ENCODE measurements at places on chromosomes 3 and 15. TPM values are rescaled to one million over a fixed set of nuclear protein-coding genes. Genes with fewer than 3 reads are reported as not detected.

DNA sequence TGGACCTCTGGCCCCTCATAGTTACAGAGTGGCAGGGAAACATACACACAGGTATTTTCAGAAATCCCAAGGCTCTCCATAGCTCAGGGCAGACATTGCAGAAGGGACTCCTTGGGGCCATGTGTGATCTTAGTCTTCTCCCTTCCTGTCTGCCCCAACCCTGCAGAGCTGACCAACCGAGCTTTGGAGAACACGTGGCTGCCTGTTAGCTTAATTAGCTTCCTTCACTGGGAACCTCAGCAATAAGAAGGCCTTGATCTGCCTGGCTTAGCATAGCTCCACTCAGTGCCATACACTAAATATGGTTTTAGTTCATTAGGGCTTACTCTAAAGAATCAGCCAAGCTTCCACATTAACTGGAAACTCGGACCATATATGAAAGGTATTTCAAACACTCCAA lies 12.3 kb downstream of the LYZL4 start:
- no peak for DNase-seq

GRCh38 chr3:196440696-196441095 lies 8.5 kb upstream of the UBXN7 start:
- DNase-seq: no peak

DNA sequence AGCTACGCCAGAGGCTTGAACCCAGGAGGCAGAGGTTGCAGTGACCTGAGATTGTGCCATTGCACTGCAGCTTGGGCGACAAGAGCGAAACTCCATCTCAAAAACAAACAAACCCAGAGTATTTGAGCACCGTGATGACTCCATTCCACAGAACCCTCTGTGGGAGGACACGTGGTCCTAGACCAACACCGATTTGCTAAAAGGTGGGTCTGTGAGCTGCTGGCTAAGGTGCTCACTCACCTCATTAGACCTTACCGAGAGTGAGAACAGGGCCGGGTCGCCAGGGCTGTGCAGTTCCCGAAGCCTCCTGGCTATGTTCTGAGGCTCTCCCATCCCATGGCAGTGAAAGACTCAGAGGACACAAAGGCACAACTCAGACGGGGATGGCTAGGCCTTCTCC lies 17.9 kb downstream of the ABHD2 start:
- no peak for DNase-seq

GRCh38 chr3:50708620-50709019 lies 33.9 kb downstream of the DOCK3 start:
- no peak for DNase-seq

- no peak for DNase-seq
These were observed 12.7 kb downstream of the KLHL25 start for GRCh38 chr15:85782064-85782463.

DNA sequence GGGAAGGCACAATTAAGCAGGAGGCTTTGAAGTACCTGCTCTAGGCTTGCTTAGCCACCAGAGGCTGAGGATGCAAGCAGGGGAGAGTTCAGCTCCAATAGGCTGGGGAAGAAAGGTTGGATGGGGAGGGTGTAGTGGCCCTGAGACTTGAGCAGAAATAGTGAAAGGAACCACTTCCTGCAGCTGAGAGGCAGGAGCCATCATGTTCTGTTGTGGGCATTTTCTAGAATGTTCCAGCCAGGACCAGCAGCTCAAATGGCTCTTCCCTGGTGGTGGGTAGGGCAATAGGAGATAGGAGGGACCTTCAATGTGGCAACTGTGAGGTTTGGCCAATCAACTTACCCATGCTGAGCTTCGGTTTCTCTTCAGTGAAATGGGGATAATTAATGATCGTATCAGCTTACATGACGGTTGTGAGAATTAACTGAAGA lies 79.1 kb upstream of the CGNL1 start:
- DNase-seq: no peak

DNA sequence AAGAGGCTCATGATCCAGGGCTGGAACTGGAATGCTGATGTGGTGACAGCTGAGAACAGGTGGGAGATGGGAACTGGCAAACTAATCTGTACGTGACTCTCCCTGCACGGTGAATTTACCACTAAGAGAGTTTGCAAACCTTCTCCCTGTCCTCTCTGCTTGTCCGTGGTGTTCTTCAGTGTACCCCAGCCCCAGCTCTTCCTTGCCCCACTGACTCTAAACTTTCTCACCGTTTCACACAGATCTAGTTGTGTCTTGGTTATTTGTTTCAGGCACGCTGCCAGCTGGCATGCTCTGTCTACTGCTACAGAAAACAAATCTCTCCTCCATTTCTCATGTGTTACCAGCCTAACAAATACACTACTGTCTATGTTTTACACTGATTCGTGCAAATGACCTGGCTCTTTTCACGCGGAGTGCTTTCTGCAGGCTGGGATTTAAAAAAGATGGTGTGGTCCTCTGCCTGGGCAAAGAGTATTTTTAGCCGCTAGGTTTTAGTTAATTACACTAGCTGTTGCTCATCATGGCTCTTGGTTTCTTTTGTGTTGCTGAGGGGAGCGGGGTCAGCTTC lies 192.7 kb upstream of the LRIG1 start:
- no peak for DNase-seq

DNA sequence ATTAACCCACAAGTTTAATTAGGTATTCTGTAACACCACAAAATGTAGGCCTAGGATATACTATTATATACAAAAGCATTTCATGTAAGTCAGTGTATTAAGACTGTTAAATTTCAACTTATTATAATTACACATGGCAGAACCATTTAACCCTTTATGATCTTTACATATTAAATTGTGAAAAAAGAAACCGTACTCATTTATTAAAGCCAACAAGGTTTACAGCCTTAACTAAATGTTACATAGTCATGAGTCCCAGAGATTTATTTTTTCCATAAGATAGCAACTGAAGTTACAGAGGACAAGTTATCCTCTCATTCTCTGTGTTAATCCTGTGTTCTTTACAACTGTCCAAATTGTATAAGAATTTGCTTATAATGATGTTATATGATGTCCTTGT lies 615.8 kb upstream of the AGTR1 start:
- no peak for DNase-seq

GRCh38 chr3:32613183-32613582 lies 42.5 kb upstream of the DYNC1LI1 start:
- no peak for DNase-seq

- DNase-seq: no peak
These were observed 283.5 kb upstream of the ROPN1 start for GRCh38 chr3:124275412-124275811.

DNA sequence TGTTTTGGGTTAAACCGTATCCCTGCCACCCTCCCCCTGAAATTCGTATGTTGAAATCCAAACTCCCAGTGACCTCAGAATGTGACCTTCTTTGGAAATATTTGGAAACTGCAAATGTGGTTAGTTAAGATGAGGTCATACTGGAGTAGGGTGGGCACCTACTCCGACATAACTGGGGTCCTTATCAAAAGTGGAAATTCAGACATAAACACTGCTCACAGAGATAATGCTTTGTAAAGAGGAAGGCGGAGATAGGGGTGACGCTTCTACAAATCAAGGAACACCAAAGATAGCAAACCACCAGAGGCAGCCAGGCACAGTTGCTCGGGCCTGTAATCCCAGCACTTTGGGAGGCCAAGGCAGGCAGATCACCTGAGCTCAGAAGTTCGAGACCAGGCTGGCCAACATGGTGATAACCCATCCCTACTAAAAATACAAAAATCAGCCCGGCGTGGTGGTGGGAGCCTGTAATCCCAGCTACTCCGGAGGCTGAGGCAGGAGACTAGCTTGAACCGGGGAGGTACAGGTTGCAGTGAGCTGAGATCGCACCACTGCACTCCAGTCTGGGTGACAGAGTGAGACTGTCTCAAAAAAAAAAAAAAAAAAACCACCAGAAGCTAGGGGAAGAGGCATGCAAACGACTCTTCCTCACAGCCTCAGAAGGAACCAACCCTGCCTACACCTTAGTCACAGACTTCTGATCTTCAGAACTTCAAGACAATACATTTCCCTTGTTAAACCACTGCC lies 51.1 kb upstream of the CHD2 start:
- no peak for DNase-seq

DNA sequence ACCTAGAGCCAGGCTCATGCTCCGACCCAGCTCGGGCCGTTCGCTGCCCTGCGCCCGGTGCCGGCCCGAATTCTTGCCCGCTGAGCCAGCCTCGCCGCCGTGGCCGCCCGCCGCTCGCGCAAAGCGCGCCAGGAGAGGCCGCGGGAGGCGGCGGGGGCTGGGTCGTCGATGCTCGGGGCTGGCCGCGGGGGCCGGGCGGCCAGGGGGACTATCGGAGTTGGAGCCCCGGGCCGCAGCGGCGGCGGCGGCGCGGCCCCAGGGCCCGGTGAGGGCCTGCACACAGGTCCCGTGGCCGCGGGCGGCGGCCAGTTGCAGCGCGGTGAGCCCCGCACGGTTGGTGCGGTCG lies 1.1 kb downstream of the ANKRD63 start:
- no peak for DNase-seq

DNA sequence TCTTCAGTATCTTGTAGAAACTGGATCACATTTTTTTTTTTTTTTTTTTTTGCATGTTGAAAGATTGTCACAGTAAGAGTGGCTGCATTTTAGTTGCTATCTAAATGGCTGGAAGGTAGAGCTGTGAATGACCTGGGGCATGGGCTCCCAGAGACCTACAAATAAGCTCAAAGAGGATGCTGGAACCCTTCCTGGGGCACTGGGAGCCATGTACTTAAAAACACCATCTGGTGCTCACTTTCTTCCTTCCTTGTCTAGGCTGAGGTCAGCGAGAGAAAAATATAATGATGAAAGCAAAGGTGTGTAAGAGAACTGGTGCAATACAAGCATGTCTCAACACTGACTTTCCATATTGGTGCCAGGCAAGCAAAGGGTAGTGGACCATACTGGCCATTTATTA lies 323.9 kb downstream of the SV2B start:
- no peak for DNase-seq

GRCh38 chr3:8327739-8328138 lies 173.9 kb upstream of the LMCD1 start:
- DNase-seq: no peak

GRCh38 chr15:65610871-65611718 lies at the start of gene INTS14:
Gene INTS14, minus strand, starts transcription at chr15:65611131. Its CDS starts 3,751 bp downstream, at chr15:65607380.
- peak; percentile 98 for DNase-seq

DNA sequence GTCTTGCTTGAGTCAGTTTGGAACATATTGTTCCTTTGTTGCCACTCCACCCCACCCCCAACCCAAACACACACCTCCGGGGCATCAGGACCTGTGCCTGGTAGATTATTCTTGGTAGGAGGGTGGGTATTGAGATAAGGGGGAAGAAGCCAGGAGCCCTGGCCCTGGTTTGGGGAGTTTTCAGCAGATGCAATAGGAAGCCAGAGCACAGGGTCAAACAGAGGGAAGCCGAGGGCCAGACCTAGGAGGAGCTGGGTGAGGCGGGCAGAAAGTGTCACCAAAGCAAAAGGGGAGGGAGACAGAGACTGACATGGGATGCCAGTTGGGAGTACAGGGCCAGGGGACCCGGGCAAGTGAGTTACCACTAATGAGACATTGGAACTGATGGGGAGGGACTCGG lies 163.1 kb downstream of the RPLP1 start:
- DNase-seq: no peak

DNA sequence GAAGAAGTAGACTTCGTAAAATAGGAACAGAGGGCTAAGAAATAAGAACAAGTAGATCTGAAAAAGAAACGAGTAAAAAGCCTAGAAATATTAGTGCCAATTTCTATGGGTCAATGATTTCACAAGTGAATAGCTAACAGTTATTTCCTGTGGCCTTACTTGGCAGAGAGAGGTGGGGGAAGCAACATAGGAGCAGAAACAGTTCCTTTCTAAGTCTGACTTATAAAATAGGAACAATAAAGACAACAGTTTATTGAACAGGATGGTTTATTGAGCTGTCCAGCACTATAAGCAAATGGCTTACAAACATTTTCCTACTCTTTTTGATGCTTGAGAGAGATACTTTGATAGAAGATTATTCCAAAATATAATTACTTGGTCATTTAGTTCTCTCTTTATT lies 37.9 kb downstream of the AGTR1 start:
- DNase-seq: no peak

DNA sequence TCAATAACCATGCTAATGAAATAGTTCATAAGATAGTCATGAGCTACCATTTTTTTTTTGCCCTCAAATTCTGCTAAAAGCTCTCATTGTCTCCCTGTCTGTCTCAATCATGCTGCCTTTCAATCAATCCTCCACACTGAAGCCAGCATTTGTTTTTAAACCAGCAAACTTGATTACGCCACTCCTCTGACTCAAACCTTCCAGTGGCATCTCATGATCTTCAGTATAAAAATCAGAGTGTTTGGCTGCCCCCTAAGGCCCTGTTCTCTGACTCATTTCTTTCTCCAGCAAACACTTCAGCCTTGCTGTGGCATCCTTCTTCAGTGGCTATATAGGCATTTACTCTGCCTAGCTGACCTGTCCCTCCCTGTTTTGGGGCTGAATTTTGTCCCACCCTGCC lies 36.0 kb upstream of the EOMES start:
- peak; percentile 48 for DNase-seq

DNA sequence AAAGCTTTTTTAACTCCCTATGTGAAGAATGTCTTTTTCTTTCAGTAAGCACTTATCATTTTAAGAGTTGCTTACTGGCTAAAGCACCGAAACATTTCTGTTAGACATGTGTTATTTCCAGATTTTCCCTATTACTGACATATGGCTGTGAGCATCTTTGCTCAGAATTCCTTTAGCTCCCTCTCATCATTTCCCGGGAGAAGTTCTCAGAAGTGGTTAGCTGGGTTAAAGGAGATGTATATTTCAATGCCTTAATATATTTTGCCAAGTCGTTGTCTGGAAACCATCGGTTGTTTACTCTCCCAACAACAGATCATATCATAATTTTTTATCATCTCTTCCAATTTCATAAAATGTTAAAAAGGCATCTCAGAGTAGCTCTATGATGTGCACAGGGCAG lies 396.5 kb downstream of the OCA2 start:
- no peak for DNase-seq

- no peak for DNase-seq
These were observed 17.5 kb downstream of the CCR8 start for GRCh38 chr3:39346785-39347585.

GRCh38 chr15:56678571-56678970 lies 54.7 kb downstream of the ZNF280D start:
- DNase-seq: no peak

Gene FOXL2NB
- total RNA-seq: 7.2 TPM

Gene KBTBD12
- not detected for total RNA-seq

Gene FBXW12
- not detected for total RNA-seq

Gene CPLX3
- total RNA-seq: not detected

Gene GATM
- 28.1 TPM for total RNA-seq

Gene MESP2
- 0.54 TPM for total RNA-seq

Gene ATP13A5
- total RNA-seq: 0.30 TPM

Gene CHST13
- total RNA-seq: not detected

Gene NEK11
- 8.6 TPM for total RNA-seq

Gene ASB14
- not detected for total RNA-seq

Gene CSPG4
- total RNA-seq: 24.7 TPM
